ENCODE measurements at places on chromosomes 1 and 21.
A peak's percentile ranks its signal among the peaks of the same experiment; 100 is the strongest.

DNA sequence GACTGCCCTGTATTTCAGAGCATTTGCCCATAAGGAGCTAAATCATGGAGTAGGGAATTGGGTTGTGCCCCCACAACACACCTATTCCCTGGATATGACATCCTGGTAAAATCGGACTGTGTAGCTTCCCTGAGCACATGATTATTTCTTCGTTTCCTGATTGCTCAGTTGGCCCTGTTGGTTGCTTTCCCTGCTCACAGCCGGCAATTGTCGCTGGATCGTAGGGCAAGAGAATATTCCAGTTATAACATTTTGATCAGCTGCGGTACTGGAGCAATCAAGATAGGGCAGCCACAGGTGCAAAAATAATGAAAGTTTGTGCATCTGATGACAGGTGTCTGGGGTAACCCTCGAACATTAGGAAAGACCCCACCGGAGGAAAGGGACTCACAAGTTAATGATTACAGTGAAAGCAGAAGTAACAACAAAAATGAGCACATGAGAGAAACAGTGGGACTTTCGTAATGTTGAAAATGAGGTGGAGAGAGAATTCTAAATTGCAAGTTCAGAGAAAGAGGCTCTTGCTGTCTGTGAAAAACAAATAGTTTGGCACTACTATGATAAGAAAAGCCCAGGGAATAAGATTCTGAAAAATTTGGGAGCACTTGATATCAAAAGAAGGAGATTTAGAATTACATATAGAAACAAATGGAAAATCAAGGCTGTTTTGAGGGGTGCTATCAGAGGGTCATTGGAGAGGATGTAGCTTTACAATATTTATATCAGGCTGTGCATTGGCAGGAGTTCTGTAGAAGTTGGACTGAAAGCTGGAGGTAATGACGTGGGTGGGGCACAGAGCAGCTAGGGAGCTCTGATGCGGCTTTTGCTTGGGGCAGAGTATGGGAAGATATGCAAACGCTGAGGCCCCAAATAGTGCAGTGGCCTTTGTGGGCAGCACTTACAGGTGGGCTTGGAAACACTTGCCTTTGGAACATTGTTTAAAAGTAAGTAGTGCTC is at the start of gene MAB21L3:
Gene MAB21L3 (plus strand): TSS at position 833 of the 957 bp plus-strand sequence. CDS start 1,217 bp downstream, outside the sequence.
- DNase-seq: no peak

GRCh38 chr1:35222322-35223083 is 29.6 kb upstream of the SFPQ start:
- no peak for DNase-seq

- DNase-seq: no peak
These were observed 18.5 kb downstream of the CSF1 start for GRCh38 chr1:109929170-109929569.

DNA sequence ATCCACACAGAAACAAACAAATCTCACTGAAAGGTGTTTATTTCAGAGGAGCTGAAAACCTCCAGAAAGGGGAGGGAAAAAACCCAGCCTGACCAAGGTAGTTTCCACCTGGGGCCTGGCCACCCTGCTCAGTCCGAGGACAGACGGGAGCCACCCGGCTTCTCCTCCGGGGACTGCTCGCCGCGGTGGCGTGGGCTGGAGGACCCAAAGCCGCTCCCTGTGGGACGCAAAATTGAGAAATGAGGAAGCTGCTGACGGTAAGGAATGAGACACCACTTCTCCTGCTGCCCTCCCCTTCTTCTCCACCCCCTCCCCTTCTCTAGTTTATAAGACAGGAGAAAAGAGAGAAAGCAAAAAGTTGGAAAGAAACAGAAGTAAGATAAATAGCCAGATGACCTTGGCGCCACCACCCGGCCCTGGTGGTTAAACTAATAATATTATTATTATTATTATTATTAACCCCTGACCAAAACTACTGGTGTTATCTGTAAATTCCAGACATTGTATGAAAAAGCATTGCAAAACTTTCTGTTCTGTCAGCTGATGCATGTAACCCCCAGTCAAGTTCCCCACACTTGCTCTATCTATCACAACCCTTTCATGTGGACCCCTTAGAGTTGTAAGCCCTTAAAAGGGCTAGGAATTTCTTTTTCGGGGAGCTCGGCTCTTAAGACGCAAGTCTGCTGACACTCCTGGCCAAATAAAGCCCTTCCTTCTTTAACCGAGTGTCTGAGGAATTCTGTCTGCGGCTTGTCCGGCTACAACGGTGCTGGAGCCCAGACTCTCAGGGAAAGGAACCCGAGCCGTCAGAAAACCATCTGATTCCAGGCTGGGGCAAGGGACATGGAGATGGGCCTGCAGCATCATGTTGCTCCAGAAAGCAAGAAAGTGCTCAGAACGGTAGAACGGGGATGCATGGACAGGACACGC is 12.5 kb downstream of the ITGB2 start:
- no peak for DNase-seq

- no peak for DNase-seq
These were observed 3.4 kb downstream of the RIPK4 start for GRCh38 chr21:41763398-41763931.

- DNase-seq: no peak
These were observed 5.1 kb downstream of the DCST1 start for GRCh38 chr1:155038602-155039307.

GRCh38 chr21:39882151-39882838 is 15.1 kb downstream of the PCP4 start:
- DNase-seq: no peak

DNA sequence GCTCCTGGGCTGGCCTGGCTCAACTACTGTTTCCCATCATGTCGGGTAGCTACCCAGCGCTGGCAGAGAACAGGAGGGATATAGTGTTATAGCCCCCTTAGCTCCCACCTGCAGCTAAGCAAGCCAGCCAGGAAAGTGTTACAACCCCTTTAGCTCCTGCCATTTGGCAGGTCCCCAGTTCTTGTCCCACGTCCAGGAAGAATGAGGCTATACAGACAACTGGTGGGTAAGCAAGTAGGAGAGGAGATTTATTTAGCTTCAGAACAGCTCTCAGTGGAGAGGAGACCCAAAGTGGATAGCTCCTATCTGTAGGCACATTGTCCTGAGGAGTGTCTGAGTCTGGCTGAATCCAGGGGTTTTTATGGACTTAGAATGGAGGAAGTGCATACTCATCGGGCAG is 741.1 kb upstream of the B3GALT2 start:
- DNase-seq: no peak

- no peak for DNase-seq
These were observed 118.8 kb upstream of the PBX1 start for GRCh38 chr1:164440232-164440631.

GRCh38 chr1:172674831-172675613 is 16.1 kb downstream of the FASLG start:
- no peak for DNase-seq

GRCh38 chr1:39886757-39887231 is 3.5 kb upstream of the TRIT1 start:
- DNase-seq: no peak

DNA sequence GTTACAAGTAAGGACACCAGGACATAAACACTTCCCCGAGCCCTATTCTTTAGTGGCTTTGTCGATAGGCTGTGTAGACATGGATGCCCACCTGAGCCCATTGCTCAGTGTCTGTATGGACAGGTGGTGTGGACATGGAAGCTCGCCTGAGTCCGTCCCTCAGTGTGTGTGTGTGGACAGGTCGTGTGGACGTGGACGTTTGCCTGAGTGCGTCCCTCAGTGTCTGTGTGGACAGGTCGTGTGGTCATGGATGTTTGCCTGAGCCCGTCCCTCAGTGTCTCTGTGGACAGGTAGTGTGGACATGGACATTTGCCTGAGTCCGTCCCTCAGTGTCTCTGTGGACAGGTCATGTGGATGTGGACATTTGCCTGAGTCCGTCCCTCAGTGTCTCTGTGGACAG is 38.7 kb upstream of the COL6A2 start:
- no peak for DNase-seq

DNA sequence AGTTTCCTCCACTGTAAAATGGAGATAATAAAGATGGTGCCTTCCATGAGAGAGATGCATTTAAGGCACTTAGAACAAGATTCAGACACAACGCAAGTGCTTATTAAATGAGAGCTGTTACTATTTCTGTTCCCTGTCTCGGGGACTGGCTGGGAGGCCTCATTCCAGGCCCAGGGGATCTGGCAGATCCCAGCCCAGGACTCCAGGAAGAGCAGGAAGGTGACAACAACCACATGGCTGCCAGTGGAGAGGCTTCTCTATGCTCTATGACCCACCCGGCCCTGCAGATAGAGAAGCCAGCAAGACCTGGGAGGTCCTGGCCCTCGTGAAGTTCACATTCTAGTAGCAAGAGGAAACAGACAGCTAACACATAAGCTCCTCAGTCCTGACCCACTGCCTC is 175.5 kb downstream of the ACTL8 start:
- DNase-seq: no peak

DNA sequence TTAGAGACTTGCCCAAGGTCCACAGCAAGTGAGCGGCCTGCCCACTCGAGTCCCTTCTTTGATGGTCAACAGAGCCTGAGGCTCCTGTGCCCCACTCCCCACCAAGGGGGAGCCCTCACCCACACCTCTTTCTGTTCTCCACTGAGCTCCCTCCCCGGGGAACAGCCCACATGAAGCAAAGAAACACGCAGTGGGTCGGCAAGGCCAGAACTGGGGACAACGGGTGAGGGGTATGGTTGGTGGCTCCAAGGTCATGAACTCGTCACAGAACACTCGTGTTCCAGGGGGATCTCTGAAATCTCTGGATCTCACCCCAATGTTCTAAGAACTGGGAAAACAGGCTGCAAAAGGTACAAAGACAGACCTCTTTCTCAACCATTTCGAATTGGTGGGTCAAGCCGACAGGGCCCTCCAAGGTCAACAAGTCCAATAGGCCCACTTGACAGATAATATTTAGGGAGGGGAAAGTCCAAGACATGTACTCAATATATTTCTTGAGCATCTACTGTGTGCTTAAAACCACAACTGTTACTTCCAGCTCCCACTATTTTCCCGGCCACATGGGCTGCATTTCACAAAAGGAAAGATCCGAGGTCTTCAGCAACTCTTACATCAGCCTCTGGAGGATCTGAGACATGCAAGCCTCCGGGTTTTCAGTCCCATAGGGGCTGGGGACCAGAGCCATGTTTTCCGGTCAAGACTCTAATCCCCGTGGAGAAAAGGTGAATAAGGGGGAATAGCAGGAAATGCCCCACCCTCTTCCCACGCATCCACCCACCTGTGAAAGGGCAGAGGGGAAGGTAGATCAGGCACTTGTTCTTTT is 1.1 kb upstream of the RAP1GAP start:
- no peak for DNase-seq

DNA sequence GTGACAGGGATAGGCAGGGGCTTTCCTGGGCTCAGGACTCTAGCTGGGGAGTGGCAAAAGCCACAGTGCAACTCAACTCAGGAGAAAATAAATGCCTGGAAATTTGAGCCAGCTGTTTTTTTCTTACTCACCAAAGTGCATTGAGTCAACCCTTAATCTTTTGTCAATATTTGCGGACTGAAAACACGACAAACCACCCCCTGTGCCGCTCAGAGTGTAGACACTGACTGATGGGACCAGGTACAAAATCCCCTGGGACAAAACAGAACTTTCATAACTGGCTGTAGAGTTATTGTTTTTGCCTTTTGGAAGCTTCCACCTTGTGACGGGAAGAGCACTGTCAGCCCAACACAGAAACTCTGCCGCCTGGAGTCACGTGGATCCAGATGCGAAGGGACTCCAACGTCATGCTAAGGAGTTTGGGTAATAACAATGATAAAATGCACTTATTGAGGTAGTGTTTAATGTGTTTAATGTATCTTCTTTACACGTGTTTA is 164.6 kb downstream of the PLPP3 start:
- DNase-seq: no peak

GRCh38 chr1:202009326-202010179 is 834 bp upstream of the ELF3 start:
- peak; percentile 81 for DNase-seq

DNA sequence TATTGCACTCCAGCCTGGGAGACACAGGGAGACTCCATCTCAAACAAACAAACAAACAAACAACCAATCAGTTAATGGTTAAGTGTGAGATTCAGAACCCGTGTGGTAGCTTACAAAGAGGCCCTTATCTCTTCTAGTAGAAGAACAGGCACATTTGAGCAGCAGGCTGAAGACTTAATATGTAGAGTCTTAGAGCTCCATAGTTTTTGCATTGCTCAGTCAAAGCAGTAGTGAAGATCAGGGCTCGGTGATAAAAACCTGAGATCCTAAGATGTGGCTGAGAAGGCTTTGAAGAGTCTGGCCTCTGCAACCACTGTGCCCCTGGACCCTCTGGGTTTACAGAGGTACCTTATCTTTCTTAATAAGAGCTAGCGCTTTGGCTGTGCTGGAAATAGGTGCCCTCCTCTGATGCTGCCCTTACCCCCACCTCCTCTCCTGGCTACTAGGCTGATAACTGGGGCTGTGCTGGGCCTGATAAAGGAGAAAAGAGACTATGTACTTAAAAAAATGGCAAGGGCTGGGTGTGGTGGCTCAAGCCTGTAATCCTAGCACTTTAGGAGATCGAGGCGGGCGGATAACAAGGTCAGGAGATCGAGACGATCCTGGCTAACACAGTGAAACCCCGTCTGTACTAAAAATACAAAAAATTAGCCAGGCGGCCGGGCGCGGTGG is 10.5 kb upstream of the UCK2 start:
- DNase-seq: no peak

- no peak for DNase-seq
These were observed 83.8 kb downstream of the TMEM53 start for GRCh38 chr1:44590475-44590874.

DNA sequence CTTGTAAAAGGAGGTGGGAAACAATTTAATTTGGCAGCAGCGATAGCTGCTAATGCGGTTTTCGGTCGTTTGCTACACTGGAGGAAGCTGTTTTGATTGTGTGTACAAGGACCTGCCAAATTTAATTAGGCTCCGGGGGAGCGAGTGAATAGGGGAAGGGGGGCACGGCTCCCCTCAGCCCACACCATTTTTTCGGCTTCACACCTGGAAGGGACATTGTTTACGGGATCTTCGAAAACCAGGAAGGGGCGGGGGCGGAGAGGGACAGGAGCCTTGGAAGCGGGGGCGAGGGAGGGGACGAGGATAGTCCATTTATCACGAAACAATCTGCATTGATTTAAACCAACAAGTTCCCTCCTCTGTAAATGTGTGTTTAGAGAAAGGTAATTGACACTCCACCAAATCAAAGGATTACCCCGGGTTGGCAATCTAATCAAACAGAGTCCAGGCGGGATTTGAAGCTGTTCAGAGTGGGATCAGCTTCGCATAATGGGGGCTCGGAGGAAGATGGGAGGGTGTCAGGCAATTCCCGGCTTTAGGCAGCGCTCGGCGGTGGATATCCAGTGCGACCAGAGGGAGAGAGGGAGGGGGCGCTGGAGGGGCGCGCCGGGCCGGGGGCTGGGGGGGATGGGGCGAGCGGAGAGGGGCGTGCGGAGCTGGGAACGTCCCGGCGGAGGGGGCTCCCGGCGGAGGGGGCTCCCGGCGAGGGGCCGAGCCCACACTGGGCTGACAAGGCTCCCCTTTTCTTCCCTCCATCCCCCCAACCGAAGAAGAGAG is 9.8 kb downstream of the PAX7 start:
- no peak for DNase-seq

- no peak for DNase-seq
These were observed 65.3 kb downstream of the SUSD4 start for GRCh38 chr1:223298701-223299100.

DNA sequence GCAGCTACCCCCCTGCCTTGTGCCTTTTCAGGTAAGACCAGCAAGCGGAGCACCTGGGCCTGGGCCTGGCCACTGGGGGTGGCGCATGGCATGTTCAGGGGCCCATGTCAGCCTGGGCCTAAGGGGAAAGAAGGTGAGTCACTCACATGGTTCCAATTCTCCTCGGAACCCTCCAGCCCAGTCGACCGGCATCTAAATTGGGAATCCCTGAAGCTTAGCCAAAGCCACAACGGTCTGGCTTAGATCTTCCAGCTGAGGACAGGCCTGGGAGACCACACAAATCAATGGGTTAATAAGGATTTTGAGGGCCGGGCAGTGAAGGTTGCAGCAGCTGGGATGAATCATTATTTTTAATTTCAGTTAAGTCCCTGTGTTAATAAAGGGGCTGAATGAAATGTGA is 145.1 kb upstream of the SMYD2 start:
- no peak for DNase-seq
